ENCODE measurements at places on chromosomes 12 and 14.

GRCh38 chr14:70680748-70681147, 39.0 kb downstream of the TTC9 start:
- DNase-seq: no peak

DNA sequence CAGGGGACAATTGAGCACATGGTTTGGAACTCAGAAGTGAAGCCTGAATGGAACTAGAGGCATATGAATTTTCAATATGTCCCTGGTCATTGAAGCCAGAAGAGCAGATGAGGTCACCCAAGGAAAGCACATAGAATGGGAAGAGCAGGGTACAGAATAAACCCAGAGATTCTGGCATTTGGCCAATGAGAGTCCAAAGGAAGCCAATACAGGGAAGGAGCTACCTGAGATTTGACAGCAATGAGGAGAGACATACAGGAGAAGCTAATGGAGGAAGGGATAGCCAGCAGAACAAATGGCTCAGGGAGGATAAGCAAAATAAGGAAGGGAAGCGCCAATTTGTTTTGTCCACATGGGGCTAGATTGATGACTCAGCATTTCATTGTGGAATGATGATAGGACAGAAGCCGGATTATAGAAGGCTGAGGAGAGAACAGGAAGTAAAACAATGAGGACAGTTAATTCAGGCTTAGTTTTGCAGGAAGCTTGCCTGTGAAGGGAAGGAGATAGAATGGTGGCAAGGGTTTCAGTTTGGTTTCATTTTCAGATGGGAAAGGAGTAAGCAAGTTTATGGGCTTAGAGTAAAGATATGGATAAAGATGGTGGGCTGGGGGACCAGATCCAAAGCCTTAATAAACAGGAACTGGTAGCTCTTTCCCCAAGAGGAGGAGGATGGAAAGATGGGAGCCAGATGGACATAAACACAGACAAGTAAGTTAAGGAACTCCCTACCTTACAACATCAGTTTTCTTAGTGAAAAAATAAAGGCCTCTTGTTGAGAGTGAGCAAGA, 3.2 kb upstream of the SPTSSA start:
- DNase-seq: peak; percentile 33

DNA sequence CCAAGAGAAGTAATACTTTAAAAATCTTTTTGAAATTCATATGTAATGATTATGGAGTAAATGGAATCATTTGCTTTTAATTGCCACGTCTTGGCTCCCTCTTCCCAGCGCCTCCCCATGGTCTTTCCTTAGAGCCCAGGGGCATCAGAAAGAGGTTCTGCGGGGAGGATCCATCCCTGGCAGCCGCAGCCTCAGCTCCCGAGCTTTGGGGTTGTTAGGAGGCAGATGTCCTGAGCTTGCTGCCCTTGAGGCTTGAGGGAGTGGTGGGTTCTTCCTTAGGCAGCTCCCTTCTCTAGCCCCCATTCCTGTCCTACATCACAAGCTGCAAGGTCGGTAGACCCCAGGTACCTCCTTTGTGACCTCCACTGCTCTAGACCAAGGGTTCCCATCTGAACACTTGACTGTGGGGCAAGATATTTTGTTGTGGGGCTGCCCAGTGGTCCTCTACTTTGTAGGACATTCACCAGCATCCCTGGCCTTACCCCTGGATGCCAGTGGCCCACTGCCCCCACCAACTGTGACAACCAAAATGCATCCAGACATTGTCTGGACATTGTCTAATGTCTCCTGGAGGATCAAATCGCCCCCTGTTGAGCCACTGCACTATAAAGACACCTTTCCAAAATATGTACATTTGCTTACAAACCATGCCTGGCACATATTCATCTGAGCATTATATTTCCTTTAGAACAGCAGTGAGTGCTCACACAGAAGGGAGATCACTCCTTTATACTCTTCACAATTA, 6.3 kb downstream of the PPP2R5C start:
- DNase-seq: no peak

DNA sequence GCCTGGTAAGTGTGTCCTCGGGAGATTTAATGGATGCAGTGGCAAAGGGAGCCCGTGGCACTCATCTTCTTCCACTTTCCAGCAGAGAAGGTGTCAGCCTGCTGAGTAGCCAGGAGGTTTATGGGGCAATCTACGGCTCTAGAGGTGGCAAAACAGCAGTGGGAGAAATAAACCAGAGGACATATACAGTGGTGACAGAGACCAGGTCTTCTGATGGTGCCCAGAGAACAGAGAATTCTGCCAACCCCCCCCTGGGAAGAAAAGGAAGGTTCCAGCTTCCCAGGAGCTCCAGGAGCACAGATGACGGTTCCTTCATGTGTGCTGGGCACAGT, 43.0 kb downstream of the SMIM41 start:
- DNase-seq: no peak

DNA sequence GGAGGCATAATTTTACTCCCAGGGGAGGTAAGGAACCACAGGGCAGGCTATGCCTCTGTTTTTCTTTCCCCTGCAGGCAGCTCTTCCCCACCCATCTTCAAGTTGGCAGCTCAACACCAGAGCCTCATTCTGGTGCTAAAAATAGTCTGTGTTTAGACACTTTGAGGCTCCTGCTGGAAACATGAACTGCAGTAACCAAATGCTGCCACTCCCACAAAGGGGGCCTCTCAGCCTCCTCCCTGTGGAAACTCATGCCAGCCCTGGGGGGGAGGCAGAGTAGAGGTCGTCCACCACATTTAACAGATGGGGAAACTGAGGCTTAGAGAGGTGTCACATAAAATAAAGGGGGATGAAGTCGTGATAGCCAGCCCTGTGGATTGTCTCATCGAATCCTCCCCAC, 61.4 kb downstream of the WSCD2 start:
- no peak for DNase-seq

- DNase-seq: no peak
Measured at GRCh38 chr12:55699471-55700055, 8.1 kb downstream of the ITGA7 start.

- DNase-seq: peak; percentile 77
Measured at GRCh38 chr14:24903337-24903736, 146.6 kb downstream of the STXBP6 start.

DNA sequence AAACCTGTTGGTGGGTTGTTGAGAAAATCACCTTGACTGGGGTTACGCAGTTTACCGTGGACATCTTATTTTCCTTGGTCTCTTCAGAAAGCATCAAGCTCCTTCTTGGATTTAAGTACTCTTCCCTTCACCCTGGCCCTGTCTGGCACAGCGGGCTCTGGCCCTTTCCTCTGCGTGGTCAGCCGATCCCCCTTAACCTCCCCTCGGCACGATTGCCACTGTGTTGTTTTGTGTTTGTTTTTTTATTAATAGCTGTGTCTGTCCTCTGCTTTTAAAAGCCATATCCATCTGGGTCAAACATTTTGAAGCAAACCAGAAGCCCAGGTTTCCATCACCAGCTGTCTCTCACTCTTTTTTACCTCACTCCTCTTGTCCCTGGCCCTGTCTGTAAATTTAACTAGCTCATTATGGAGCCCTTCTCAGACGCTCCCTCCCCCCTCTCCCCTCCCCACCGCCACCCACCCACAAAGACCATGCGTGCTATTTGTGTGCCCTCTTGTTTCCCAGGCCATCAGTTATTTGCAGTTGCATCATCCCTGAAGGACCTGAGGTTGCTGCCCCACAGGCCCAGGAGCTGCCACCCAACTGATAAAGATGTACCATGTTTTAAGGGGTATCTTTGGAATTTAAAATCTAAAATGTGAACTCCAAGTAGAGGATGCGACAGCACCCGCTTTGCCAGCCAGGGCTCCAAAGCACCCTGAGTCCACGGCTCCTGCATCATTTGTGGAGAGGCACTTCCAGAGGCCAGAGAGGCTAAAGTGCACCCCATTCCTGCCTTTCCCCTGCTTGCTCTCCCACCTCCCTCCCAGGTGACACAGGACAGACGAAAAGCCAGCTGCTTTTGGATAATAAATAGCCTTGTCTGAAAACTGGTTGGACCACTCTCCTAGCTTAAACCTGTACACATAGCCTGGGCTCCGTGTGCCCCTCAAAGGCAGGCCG, 3.9 kb downstream of the BCL11B start:
- no peak for DNase-seq

GRCh38 chr12:112303004-112303403, 79.2 kb downstream of the HECTD4 start:
- peak; percentile 60 for DNase-seq

- no peak for DNase-seq
Measured at GRCh38 chr12:26643532-26644315, 189.3 kb downstream of the ITPR2 start.

- no peak for DNase-seq
Measured at GRCh38 chr12:51386351-51386750, 4.9 kb downstream of the GALNT6 start.

- DNase-seq: no peak
Measured at GRCh38 chr12:33047666-33048065, 151.1 kb upstream of the PKP2 start.

GRCh38 chr12:127664901-127665300, 602.1 kb upstream of the TMEM132C start:
- DNase-seq: no peak

GRCh38 chr12:44875417-44875953, 630 bp downstream of the NELL2 start:
- DNase-seq: no peak

DNA sequence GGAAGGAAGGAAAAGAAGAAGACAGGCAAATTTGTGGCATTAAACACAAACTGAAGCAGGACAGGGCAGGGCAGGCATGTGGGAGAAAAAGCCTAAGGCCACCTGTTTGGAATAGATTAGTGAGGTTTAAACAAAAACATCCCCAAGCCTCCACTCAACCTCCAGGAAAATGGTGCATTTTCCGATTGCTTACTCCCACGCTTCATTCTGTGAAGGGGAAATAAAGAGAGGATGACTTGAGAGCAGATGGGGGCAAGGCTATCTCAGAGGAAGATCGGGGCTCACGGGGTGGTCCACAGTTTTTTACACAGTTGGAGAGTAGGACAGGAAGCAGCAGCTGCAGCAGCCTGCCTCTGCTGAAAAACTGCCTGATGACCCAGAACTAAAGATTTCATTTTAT, 250.9 kb downstream of the DUSP6 start:
- no peak for DNase-seq

GRCh38 chr12:108182096-108182495, 53.0 kb downstream of the WSCD2 start:
- no peak for DNase-seq

- DNase-seq: no peak
Measured at GRCh38 chr12:131773582-131774221, 54.5 kb upstream of the MMP17 start.

DNA sequence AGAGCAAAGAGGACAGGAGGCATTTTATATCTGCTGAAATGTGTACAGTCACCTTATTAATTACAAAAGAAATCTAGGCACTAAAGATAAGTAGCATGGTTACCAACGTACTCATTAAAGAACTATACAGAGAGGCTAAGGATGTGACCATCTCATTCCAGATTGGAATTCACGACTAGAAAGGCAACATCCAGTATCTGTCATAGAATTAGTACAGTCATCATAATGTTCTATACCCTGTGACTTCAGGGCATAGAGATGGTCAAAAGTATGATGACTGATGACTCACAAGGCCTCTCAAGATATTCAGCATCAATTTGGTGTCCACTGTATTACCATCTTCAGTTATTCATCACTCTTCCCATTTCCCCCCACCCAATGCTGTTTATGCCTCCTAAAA, 144.0 kb upstream of the PLEKHG7 start:
- DNase-seq: no peak

DNA sequence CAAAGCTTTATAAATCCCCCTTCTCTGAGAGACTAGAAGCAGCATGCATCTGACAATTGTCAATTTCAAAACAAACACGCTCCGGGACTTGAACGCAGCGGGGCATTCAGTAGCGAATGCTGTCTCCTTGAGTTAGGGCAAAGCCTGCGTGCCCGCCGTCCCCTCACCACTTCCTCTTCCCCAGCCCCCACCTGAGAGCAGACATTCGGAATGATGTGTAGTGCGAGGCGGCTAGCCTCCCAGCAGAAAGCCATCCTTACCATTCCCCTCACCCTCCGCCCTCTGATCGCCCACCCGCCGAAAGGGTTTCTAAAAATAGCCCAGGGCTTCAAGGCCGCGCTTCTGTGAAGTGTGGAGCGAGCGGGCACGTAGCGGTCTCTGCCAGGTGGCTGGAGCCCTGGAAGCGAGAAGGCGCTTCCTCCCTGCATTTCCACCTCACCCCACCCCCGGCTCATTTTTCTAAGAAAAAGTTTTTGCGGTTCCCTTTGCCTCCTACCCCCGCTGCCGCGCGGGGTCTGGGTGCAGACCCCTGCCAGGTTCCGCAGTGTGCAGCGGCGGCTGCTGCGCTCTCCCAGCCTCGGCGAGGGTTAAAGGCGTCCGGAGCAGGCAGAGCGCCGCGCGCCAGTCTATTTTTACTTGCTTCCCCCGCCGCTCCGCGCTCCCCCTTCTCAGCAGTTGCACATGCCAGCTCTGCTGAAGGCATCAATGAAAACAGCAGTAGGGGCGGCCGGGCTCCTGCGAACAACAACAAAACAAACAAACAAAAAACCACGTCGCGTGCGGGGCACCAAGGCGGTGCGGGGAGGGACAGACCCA, 2.2 kb downstream of the PRMT8 start:
- DNase-seq: no peak

GRCh38 chr12:112381406-112381882, 787 bp downstream of the HECTD4 start:
- DNase-seq: no peak

GRCh38 chr12:42468341-42468821, 121.2 kb downstream of the PRICKLE1 start:
- no peak for DNase-seq

DNA sequence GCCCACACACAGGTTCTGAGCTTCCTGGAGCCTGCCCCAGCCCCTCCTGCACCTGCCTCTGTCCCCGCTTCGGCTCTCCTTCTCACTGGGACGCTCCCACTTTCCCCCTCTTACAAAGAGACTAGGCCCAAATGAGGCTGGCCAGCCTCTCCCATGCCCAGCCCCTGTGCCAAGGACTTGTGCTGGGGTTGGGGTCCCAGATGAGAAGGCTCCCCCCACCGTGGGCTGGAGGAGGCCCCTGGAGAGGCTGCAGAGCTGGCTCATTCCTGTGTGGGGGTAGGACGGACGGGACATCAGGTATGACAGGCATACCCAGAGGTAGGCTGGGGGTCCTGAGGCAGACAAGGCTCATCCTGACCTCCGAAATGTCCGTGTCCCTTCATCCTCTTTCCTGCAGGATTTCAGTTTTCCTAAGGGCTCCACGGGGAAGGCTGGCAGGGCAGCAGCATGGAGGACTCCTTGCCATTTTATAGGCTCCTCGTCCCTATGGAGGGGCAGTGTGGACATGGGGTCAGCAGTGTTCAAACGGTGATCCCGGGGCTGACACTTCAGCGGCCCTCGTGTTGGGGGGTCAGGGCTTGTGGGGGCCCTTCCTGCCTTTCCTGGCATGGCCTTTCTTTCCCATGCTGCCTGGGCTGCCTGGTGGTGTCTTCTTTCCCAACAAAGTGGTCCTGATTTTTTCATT, 49.1 kb upstream of the MEG3 start:
- DNase-seq: no peak

- peak; percentile 56 for DNase-seq
Measured at GRCh38 chr12:40947797-40948196, 240.3 kb upstream of the PDZRN4 start.

GRCh38 chr12:546920-547845, 87.4 kb downstream of the B4GALNT3 start:
- peak; percentile 46 for DNase-seq

- no peak for DNase-seq
Measured at GRCh38 chr12:46783871-46784270, 41.9 kb downstream of the SLC38A4 start.

Measured in fibroblast of upper back skin (primary cell).